ENCODE measurements at places on chromosomes 7 and 10. TPM values are rescaled to one million over a fixed set of nuclear protein-coding genes. Genes with fewer than 3 reads are reported as not detected.

The HOXA5 gene
- polyA plus RNA-seq, result 0.16 TPM

The ARMC3 gene
- polyA plus RNA-seq, result not detected

The MAGI2 gene
- polyA plus RNA-seq, result not detected

The AKR1C4 gene
- polyA plus RNA-seq, result 0.20 TPM

The GPR37 gene
- not detected for polyA plus RNA-seq
